ENCODE measurements at places on chromosomes 1 and 21. TPM values are rescaled to one million over a fixed set of nuclear protein-coding genes. Genes with fewer than 3 reads are reported as not detected.

TCHHL1 gene
- not detected for total RNA-seq

CRYBG2 gene
- total RNA-seq, result 2.0 TPM

GJA9 gene
- not detected for total RNA-seq

KLHL12 gene
- total RNA-seq, result 26.4 TPM

LEMD1 gene
- not detected for total RNA-seq

ERICH3 gene
- total RNA-seq, result not detected

SPRR2E gene
- not detected for total RNA-seq

CFAP57 gene
- not detected for total RNA-seq

ADAM30 gene
- total RNA-seq, result not detected

TSTD1 gene
- 0.44 TPM for total RNA-seq

C1orf146 gene
- total RNA-seq, result not detected

GPA33 gene
- 0.12 TPM for total RNA-seq

TMPRSS3 gene
- not detected for total RNA-seq

HSPA6 gene
- total RNA-seq, result 0.44 TPM

KISS1 gene
- total RNA-seq, result 38.0 TPM

GRCh38 chr1:29364101-29364678 lies 127.9 kb downstream of the PTPRU start:
- no peak for DNase-seq

DNA sequence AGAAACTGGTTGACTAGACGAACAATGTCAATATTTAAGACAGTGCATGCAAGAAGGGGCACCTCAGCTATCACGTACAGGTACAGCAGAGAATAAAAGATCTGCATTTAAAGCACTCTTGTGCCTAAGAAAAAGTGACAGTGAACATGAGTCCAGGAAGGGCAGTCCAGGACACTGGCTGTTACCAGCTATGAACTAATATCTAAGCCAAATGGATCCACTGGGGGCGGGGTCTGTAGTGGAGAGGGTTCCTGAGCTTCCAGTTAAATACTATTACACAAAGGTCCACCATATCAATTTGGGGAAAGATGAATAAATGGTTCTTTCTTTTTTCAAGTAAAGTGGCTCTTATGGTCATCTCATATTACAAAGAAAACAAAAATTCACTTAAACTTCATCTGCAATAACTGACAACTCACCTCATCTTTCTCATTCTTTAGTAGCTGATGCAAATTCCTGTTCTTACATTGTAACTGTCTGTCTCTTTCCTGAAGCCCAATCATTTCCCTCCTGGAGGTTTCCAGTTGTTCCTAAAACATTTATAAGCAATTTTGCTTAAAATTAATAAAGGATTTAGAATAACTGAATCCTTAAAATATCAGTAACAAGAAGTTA lies 24.5 kb downstream of the SSX2IP start:
- peak; percentile 7 for DNase-seq

DNA sequence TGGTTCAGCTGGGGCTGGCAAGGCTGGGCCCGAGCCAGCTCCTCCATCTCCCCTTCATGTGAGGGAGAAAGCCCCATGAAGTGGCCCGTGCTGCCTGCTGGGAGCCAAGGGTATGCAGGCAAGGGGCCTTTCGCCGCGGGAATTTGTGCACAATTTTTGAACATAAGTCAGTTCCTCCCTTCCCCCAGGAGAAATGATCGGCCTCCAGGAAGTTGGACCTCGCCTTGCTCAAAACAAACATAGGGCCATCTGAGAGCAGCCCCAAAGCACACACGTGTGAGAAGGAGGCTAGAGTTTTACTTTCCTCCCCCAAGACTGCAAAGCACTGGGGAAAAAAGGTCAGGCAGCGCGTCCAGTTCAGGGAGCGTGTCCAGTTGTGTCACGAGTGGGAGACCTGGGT lies 64.7 kb downstream of the PRDM16 start:
- no peak for DNase-seq

- DNase-seq, result peak; percentile 20
Observed at GRCh38 chr1:75276385-75276784, 142.2 kb downstream of the LHX8 start.

- peak; percentile 37 for DNase-seq
Observed at GRCh38 chr1:60903591-60903990, 178.8 kb upstream of the NFIA start.

DNA sequence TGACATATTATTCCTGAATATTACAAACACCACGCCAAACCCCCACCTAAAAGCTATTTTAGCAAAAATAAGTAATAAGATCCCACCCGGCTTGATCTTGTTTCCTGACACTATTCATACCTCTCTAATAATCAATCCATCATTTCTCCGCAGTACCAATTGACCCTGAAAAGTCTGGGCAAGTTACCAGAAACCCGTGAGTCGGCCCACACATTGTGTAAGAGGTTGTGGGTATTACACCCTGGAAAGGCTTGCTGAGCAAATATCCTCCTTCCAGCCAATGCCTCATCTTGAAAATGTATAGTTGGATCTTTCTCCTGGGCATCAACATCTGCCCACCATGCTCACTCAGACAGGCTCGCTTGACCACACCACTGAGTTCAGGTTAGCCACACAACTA lies 451.0 kb downstream of the TTLL7 start:
- DNase-seq, result peak; percentile 15

- DNase-seq, result no peak
Observed at GRCh38 chr1:100074604-100075395, 57.9 kb downstream of the SASS6 start.

- DNase-seq, result peak; percentile 83
Observed at GRCh38 chr1:228830954-228831481, 95.7 kb downstream of the RHOU start.

DNA sequence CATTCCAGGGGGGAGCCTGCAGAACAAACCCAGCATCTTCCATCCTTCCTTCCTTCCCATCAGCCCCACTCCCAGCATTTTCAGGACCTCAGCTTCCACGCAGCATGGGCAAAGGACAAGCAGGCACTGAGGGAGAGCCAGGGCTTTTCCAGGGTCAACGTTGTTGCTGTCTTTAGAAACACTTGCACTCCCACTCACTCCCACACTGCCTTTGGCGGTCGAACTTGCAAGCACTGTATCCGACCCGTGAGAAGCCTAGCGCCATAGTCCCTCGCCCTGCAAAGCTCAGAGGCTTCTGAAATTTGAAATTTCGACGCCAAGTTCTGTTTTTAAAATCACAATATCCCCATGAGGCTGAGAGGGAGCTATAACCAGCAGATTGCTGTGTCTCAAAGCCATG lies 47.4 kb downstream of the KCNAB2 start:
- no peak for DNase-seq

- peak; percentile 65 for DNase-seq
Observed at GRCh38 chr1:157992031-157992832, 1.2 kb upstream of the KIRREL1 start.

DNA sequence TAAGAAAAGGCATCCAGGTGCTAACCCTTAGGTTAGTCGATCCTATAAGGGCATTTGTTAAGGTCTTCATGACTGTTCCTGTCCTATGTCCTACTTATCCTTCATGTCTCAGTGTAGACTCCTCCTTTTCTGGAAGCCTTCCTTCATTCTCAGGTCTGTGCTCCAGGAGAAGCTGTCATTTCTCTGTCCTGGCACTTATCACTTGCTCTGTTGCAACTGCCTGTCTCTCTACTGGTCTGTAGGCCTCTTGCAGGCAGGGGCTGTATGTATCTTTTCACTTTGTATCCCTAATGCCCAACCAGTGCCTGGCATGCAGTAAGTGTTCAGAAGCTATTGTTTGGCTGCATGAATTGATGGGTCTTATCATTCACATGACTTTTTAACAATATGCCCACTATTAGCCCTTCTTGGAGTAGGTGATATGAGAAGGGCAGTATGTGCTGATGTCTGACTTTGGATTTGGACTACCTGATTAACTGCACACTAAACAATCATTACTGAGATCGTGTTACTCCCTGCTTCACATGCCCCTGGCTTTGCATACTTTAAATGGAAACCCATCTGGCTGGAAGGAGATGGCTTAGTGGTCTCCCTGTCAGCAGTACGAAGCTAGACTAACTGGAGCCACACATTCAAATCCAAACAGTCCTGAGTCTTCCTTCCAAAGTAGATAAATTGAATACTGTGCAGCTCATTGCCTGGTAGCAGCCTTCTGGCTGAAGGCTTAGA lies 88.8 kb downstream of the RGL1 start:
- DNase-seq, result no peak

- DNase-seq, result peak; percentile 91
Observed at GRCh38 chr1:19430121-19431068, 54.9 kb downstream of the CAPZB start.

DNA sequence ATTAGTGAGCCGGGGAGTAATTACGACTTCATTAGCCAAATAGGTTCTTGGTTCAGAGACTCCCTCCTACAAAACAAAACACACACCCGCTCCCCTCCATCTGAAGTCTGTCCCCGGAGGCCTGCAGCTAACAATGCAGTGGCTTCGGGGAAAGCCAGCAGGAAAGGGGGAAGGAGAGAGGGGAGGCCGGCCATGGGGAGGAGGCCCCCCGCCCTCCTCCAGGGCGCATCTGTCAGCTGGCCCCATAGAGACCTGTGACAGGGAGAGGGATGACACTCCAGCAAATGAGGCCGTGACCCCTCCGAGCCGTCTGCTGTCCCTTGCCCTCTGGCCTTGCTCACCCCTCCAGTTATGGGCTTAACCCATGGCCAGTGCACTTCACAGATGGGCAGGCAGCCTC lies 12.1 kb upstream of the CNTN2 start:
- no peak for DNase-seq

GRCh38 chr1:241424480-241424971 lies 67.5 kb upstream of the RGS7 start:
- DNase-seq, result no peak

GRCh38 chr1:92473781-92474495 lies 12.8 kb downstream of the GFI1 start:
- DNase-seq, result no peak
